HuH-7 (cell line): ENCODE measurements at places on chromosomes 4 and X.

- no peak for DNase-seq
Measured at GRCh38 chr4:76003035-76003434, 4.3 kb downstream of the CXCL9 start.

GRCh38 chr4:166882221-166882620, 352.1 kb downstream of the SPOCK3 start:
- no peak for DNase-seq

DNA sequence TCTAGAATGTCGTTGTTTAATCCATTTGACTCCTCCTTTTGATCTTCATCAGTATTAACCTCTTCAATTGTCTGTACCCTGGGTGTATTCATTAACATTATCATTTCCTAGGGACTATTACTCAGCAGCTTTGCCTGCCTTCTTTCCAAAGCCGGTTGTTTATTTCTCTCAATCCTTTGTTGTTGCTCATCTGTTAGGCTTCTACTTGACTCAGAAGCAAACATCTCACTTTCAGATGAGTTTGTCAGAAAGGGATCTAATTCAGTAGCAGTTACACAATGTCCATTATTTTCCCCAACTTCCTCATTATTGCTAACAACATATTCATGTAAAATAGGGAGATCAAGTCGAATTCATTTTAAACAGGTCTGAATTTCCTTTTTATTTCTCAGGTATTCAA, 22.1 kb upstream of the HSD17B10 start:
- no peak for DNase-seq

- no peak for DNase-seq
Measured at GRCh38 chrX:154441984-154442707, 1.8 kb upstream of the FAM50A start.

- DNase-seq, result no peak
Measured at GRCh38 chr4:57233386-57233785, 123.2 kb upstream of the IGFBP7 start.

DNA sequence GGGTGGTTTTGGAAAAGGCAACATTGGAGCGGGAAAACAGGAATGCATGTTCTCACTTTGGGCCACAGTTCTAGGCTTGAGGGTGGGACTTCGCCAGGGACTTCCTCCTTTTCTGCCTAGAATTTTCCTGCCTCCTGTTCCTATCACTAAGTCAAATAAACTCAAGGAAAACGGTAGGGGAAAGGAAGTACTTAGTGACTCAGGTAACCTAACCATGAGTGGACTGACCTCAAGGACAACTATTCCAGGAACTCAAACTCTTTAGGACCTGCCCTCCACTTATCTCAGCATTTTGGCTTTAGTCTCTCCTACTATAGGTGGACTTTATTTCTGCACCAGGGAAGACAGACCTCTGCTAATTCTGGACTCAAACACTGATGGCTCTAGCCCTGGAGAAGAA, 281.7 kb downstream of the ZNF674 start:
- no peak for DNase-seq

- DNase-seq, result no peak
Measured at GRCh38 chr4:100754751-100755150, 236.9 kb upstream of the EMCN start.

GRCh38 chr4:154231806-154232478, 259.7 kb downstream of the DCHS2 start:
- DNase-seq, result no peak

GRCh38 chrX:45434231-45434630, 233.6 kb upstream of the DIPK2B start:
- no peak for DNase-seq

DNA sequence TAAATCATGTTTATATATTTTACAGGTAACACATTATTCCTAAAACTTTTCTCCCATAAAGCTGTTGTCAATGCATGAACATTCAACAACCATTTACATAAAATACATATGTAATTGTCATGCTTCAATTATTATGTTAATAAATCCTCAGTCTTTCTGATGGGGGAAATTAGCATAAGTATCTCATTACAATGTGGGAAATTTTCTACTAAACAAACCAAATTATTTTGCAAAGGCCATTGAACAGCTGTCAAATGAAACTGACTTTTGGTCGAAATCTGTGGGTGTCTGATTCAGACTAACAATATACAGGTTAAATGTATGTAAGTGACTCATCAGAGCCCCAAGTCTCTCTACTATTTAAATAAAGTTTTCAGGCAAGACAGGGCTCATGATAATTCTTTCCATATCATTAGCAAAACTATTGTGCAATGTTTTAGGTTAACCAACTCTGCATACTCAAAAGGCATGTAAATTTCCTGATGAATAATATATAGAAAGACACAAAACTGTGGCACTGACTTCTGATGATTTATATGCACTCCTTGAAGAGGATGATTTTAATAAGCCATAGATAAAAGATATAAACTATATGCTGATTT, 795.3 kb upstream of the AADAT start:
- DNase-seq, result no peak

- no peak for DNase-seq
Measured at GRCh38 chr4:10496200-10496599, 39.0 kb upstream of the ZNF518B start.

DNA sequence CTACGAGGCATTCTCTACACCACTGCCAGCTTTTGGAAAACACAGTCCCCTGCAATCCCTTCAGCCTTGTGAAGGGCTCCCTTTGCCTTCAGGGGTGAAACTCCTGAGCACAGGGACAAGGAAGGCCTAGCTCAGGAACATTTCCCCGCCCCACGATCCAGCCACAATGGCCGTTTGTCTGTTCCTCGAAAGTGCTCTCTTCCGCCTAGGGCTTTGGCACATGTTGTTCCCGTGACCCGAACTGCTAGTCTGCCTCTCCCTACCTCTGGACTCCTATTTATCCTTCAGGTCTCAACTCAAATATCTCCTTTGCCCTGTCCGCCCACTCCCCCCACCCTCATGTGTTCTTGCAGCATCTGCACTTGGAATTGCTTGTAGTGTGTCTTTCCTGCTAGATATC, 12.1 kb downstream of the FGD1 start:
- DNase-seq, result no peak

- DNase-seq, result no peak
Measured at GRCh38 chrX:37348971-37349220, 268 bp upstream of the PRRG1 start.

DNA sequence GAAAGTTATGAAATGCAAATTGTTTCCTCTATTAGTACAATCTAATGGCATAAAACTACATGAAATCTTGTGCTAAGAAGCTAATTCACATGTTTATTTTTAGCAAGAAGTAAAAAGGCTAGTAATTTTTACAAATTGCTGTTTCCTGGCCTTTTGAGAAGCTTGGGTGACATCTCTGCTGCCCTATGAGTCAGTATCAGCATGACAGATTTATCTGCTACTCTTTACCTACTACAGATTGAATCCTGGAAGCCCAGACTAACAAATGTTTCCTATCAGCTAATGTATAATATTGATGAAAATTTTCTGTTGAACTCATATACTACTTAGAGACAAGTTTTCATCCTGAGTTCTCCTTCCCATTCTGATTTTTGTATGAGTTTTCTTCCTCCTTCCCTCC, 232.4 kb downstream of the DCTD start:
- DNase-seq, result no peak

DNA sequence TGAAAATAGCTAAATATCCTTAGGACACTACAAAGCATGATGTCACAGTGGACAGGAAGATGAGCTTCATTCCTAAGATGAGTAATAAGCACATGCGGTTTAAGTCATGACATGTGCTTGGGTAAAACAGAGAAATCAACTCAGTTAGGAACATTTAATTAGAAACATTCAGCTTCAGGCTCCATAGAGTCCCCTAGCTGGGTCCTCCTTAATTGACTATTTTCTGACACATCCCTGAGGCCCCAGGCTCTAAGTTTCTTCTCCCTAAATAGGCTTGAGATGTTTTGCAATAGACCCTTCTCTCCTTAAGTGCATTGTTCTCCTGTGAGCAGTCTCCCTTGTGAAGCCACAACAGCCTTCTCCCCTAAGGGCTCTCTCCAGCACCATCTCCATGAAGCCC, 70.4 kb upstream of the ANXA3 start:
- no peak for DNase-seq

GRCh38 chr4:10732914-10733415, 48.4 kb upstream of the CLNK start:
- DNase-seq, result no peak

DNA sequence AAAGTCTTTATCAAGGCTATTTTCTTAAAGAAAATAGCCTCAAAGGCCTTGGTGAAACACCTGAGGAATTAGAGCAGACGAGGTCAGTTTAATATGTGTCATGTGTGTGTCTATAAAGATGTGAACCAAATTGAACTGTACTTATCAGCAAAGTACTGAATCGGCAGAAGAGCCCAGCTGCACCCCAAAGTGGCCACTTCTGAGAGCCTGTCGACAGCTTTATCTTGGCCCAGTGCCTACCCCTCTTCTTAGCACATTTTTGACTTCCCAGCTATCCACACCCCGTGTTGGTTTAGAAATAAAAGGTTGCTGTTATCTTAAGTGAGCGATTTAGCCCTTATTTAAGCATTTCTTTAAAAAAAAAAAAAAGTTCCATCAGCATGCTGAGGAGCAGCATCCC, 329.7 kb downstream of the FBXW7 start:
- DNase-seq, result no peak

DNA sequence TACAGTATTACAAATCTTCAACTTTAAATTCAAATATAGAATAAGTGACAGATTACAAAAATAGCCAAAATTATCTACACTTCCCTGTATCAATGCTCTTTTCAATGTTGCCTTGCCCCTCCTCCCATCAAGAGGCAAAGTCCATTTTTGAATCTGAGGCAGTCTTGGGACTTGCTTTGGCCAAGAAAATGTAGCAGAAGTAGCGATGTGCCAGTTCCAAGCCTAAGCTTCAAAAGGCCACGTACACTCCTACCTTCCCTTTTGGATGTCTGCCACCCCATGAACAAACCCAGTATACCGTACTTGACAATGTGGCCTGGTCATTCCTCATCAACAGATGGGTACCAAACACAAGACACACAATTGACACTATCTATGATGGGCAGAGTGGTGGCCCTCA, 24.1 kb downstream of the SEC24D start:
- DNase-seq, result no peak

- DNase-seq, result no peak
Measured at GRCh38 chrX:22097012-22097694, 65.0 kb downstream of the PHEX start.

GRCh38 chr4:126109836-126110235, 795.1 kb downstream of the FAT4 start:
- no peak for DNase-seq

- DNase-seq, result no peak
Measured at GRCh38 chrX:64805683-64806082, 170.6 kb downstream of the ZC4H2 start.

DNA sequence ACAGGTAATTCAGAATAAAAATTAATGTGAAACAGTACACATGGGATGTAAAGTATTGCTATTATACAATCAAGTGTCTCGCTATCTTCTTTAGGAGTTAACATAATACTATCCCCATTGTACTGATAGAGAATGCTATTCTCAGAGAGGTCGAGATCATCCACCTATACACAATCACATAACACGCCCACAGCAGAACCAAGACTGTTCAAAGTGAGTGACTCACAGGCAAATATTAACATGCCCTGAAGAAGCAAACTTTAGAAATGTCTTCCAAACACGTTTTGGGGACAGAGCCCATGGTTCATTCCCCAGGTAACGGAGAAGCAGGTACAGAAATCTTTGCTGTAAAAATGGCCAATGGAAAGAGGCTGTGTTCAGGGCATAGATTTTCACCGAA, 50.1 kb upstream of the PHKA2 start:
- DNase-seq, result no peak

DNA sequence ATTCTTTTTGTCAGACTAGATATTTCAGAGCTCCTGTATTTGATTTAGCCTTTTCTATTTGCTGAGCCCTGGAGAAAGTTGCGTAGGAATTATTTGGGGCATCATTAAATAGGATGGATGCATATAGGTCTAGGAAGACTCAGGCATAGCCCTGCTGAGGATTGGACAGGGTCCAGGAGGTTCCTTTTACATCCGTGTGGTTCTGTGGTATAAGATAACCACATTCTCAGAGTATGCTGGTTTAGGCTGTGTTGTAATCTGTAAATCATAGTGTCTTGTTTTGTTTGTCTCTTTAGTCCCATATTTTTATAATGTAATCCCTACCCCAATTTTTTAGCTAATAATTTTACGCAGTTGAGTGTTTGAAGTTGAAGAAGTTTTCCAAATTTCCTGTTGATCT, 513.7 kb downstream of the RPA4 start:
- DNase-seq, result no peak

GRCh38 chr4:19735012-19735411, 516.7 kb upstream of the SLIT2 start:
- no peak for DNase-seq

GRCh38 chr4:151226004-151226932, 50.7 kb upstream of the PRSS48 start:
- DNase-seq, result no peak

- DNase-seq, result peak; percentile 28
Measured at GRCh38 chr4:72505314-72505744, 63.7 kb downstream of the ADAMTS3 start.

- DNase-seq, result no peak
Measured at GRCh38 chr4:166941629-166942028, 292.7 kb downstream of the SPOCK3 start.

DNA sequence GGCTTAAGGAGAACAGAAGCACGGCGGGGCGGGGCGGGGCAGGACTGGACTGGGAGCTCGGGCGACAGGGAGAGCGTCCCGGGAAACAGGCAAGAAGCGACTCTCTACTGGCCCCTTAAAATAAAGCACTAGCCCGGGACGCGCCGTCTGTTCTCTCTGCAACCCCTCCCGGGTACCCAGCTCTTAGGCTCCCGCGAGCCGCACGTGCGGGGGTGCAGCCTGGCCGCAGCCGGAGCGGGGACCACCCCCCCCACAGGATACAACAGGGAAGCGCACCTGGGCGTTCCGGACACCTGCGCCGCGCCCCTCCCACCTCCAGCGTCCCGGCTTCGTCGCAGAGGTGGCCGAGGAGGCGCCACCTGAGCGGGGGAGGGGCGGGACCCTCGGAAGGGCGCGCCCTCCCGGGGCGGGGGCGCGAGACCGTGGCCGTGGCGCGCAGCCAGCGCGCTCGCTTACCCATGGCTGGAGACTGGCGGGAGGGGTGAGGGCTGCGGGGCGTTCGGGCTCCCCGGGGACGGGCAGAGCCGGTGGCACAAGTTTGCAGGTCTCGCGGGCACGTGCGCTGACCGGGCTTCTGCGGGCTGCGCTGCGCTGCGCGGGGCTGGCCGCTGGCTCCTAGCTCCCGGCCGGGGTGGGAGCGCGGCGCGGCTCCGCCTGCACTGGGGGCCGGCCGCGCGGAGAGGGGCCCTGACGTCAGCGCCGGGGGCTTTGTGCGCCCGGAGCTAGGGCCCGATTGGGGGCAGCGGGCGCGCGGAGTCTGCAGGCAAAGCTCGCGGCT, 91.5 kb downstream of the GEMIN8 start:
- DNase-seq, result no peak

- DNase-seq, result no peak
Measured at GRCh38 chr4:121256887-121257466, 92.9 kb upstream of the TNIP3 start.
